ENCODE measurements at places on chromosomes 11 and 22. TPM values are rescaled to one million over a fixed set of nuclear protein-coding genes. Genes with fewer than 3 reads are reported as not detected.
A peak's percentile ranks its signal among the peaks of the same experiment; 100 is the strongest.

DNA sequence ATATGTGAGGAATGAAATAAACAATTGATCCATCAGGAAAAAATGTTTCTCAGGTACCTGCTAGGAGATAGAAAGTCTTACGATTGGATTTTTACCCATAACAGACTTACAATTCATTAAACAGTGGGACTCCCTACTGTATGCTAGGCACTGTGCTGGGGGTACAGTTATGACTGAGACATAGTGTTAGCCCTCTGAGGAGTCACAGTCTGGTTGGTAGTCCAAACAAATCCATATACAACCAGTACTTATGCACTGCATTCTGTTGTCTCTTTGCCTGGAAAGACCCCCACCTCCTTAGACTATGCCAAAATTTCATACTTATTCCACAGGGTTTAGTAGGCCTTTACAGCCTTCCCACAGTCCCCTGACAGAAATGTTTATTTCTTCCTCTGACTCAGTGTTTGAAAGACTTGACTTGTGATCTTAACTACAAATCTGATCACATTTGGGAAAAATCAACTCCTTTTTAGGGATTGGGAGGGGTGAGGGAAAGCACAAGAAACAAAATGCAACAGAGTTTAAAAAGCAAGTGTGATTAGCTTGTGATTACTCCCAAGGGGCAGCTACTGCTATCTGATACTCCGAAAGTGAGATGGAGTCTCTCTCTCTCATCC is 69.4 kb upstream of the HORMAD2 start:
- no peak for DNase-seq

- DNase-seq, result no peak
Measured at GRCh38 chr11:57974848-57975601, 48.7 kb upstream of the OR9Q1 start.

DNA sequence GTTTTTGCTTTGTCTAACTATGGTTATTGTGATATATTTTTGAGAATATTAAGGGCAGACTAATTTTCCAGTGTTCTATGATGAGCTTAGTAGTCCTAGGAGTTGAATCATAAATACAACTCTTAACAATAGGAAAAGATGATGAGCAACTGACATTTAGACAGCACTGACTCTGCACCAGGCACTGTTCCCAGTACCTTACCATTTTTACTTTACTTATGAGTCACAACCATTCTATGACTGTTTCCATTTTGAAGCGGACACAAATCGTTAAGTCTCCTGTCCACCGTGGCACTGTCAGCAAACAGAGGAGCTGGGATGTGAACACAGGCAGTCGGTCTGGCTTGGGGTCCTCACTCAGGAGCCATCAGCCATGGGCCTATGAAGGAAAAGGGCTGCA is 3.4 kb upstream of the SCGB2A2 start:
- DNase-seq, result no peak

GRCh38 chr11:20617346-20618005 is 18.1 kb downstream of the SLC6A5 start:
- DNase-seq, result no peak

- no peak for DNase-seq
Measured at GRCh38 chr22:43893266-43893665, 1.5 kb upstream of the PNPLA5 start.

DNA sequence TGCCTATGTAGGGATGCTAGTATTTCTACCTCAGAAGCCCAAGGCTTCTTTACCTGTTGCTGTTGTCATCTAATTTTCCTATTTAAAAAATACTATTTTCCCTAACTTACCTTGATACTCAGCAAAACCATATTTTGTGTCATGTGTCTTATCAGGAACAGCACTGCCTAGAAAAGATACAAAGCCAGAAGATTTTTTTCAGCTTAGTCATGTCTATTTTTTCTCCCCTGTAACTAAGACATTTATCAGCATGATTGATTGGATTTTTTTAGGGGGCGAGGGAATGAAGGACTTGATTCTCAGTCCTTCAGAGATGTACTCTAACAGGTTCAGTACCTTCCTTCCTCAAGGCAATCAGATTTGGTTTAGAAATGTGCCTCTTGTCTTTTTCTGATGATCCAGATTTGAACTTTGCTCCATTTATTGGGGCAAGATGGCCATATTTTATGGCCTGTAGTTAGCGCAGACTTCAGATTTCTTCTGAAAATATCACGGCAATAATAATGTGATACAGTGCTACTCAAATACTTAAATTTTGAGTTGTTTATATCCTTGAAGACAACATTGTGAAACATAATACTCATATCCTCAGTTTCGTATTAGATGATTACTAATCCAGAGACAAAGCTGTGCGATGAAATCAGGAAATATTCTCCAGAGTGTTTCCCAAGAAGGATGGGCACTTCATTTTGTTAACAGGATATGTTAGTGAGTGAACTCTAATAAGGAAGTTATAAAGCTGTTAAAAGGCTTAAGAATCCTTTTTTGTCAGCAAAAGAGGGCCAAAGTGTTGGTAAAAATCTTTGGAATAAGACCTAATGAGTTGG is 3.8 kb upstream of the PIK3IP1 start:
- no peak for DNase-seq

- DNase-seq, result no peak
Measured at GRCh38 chr11:73217131-73217809, 811 bp upstream of the P2RY2 start.

GRCh38 chr22:41620589-41621098 is at the start of gene DESI1:
TSS of gene DESI1 (minus strand) at chr22:41621043. CDS start at chr22:41620839, 204 bp downstream.
- DNase-seq, result no peak

DNA sequence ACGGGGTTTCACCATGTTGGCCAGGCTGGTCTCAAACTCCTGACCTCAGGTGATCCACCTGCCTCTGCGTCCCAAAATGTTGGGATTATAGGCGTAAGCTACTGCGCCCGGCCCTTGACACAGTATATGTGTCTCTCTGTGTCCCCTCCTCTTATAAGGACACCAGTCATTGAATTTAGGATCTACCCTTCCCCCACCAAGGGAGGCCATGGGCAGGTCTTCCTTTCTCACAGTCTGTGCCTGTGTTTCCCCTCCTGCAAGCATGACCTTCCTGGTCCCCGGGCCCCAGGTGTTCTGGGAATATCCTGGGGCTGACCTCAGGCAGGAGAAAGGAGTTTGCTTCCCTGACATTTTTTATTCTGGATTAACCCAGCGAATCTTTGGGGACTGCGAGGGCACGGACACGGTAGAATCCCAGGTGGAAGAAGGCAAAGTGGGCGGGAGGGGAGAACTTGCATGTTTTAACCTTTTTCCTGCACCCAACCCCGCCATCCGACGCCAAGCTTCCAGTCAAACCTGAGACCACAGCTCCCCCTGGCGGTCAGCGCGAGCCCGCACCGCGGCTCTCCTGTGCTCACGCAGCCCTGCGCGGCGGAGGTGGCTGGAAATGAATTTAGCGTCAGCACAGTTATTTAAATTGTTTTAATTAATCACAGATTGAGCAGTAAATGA is 42.1 kb upstream of the ISX start:
- peak; percentile 82 for DNase-seq

DNA sequence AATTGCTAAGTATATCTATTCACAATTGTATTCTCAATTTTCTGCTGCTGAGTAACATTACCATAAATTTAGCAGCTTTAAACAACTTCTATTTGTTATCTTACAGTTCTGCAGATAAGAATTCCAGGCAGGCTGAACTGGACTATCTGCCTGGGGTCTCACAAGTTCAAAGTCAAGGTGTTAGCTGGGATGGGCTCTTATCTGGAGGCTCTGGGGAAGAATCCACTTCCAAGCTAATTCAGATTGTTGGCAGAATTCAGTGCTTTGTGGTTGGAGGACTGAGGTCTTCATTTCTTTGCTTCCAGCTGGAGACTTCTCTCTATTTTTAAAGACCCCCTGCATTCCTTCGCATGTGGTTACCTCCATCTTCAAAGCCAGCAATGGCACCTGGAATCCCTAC is 329.9 kb upstream of the ISX start:
- no peak for DNase-seq

DNA sequence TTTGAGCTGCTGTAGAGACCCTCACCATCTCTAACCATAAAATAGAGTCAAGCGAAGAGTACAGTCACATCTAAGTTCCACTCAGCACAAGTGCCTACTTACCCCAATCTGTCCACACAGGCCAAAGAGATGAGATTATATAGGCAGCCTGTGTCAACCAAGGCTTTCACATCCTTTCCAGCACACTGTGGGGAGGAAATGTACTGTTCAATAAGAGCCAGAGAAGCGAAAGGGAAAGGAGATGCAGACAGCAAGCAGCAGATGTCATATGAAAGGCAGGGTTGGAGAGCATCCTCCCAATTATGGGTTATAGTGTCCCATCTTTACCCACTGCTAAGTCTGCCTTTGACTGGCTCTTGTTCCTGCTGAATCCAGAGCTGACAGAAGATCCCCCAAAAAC is 16.4 kb downstream of the NRIP3 start:
- DNase-seq, result no peak

GRCh38 chr11:8934742-8935488 is 2.2 kb upstream of the C11orf16 start:
- no peak for DNase-seq

DNA sequence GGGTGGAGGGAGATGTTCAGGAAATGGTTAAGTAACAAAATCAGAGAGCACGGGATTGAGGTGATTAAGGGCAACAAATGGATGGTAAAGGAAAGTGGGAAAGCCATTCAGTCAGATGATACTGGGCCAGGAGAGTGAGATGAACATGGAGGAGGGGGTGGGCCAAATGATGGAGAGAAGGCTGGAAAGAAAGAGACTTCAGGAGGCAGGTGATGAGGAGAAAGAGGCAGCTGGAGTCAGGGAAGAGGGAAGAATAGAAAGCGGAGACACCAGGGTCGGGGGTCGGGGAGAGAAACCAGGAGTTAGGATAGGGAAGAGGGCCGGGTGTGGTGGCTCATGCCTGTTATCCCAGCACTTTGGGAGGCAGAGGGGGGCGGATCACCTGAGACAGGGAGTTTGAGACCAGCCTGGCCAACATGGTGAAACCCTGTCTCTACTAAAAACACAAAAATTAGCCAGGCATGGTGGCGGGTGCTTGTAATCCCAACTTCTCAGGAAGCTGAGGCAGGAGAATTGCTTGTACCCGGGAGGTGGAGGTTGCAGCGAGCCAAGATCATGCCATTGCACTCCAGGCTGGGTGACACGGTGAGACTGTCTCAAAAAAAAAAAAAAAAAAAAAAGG is 4.7 kb upstream of the KDM2A start:
- DNase-seq, result no peak

DNA sequence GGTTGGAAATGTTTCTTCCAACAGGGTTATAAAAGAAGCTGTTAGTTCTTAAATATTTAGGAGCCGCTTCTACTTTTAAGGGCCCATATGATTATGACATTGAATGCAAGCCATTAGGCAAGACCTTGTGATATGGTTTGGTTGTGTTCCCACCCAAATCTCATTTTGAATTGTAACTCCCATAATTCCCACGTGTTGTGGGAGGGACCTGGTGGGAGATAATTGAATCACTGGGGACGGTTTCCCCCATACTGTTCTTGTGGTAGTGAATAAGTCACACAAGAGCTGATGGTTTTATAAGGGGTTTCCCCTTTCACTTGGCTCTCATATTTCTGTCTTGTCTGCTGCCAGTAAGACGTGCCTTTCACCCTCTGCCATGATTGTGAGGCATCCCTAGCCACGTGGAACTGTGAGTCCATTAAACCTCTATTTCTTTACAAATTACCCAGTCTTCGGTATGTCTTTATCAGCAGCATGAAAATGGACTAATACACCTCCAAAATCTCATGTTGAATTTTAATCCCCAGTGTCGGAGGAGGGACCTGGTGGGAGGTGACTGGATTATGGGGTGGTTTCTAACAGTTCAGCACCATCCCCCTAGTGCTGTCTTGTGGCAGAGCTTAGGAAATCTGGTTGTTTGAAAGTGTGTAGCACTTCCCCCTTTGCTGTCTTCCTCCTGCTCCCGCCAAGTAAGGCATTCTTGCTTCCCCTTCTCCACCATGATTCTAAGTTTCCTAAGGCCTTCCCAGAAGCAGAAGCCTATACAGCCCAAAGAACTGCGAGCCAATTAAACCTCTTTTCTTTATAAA is 4.3 kb downstream of the CD59 start:
- DNase-seq, result peak; percentile 38

DNA sequence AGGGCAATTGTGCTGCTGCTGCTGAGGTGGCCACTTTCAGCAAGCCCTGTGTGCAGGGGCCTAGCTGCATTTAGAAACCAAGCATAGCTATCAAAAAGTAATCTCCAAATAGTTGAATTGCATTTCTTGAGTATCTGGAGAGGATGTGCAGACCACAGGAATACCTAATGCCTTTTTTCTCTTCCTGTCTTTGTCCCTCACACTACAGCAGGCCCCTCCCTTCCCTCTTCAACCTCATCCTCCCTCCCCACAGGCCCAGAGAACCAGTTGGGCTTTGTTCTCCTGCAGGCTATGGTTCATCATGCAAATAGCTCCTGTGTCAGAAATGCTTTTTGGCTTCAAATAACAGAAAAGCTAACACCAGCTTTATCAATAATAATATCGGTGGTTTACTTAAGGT is 47.7 kb downstream of the DKK3 start:
- DNase-seq, result no peak

GRCh38 chr11:113372309-113372708 is 15.3 kb upstream of the ANKK1 start:
- DNase-seq, result no peak

DNA sequence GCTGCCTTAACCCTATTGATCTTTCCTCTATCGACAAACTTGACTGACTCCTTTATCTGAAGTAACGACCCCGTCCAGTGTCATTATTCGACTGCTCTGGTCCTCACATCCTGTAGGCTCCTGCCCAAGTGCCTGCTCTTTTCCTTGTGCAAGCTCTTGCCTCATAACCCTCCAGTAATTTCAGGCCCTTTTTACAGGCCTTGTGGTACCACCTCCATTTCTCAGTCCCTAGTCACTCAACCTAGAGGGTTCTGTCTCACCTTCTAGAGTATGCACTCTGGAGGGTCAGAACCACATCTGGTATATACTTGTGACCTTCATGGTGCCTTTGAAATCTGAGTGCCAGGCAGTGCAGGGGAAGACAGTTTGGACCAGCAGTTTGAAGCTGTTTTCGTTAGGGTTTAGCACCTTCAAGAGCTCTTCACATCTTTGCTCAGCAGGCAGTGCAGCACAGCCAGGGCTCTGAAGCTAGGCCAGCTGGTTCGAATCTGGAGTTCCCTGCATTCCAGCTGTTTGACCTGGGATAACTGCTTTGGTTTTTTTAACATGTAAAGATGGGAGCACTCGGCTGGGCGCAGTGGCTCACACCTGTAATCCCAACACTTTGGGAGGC is 11.2 kb downstream of the SNRPD3 start:
- peak; percentile 18 for DNase-seq

- DNase-seq, result no peak
Measured at GRCh38 chr22:27609451-27609888, 192.1 kb downstream of the MN1 start.

GRCh38 chr11:101061606-101062005 is 68.0 kb downstream of the PGR start:
- DNase-seq, result peak; percentile 61

Gene SMC1B
- total RNA-seq, result not detected

Gene TRIM49
- not detected for total RNA-seq

Gene GAL3ST3
- 38.6 TPM for total RNA-seq

Gene OR4A15
- not detected for total RNA-seq

Gene POTEH
- not detected for total RNA-seq

Gene TMEM126A
- 13.1 TPM for total RNA-seq

Gene DSCAML1
- 1.8 TPM for total RNA-seq

Gene GALNT18
- total RNA-seq, result 2.2 TPM

Gene SPDYC
- total RNA-seq, result not detected

Gene DMC1
- 3.0 TPM for total RNA-seq

Measured in cardiac muscle cell (in vitro differentiated cells and primary cell).